ENCODE measurements at places on chromosomes 3 and 15. TPM values are rescaled to one million over a fixed set of nuclear protein-coding genes. Genes with fewer than 3 reads are reported as not detected.

- no peak for DNase-seq
Observed at GRCh38 chr3:186825294-186825821, 17.2 kb upstream of the ADIPOQ start.

GRCh38 chr15:48550822-48551525, 94.5 kb downstream of the FBN1 start:
- no peak for DNase-seq

DNA sequence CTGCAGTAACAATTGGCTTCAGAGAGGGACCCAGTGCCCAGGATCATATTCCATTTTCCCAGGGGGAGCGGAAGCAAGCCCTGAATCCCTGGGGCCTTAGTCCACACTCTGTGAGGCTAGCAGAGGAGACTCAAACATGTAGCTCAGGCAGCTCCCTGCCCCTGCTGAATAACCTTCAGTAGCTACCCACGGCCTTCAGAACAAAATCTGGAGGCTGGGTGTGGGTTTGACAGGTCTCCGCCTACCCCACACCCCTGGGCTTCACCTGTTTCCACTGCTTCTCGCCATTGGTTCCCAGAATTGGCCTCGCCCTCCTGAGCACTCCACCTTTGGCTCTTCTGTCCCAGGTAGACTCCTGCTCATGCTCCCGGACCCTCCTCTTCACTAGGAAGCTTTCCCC, 93.6 kb upstream of the ATP2B2 start:
- DNase-seq, result no peak

Gene ULK3
- 30.6 TPM for total RNA-seq

Gene PROS1
- total RNA-seq, result 12.2 TPM

Measured in frontal cortex (tissue), 4 donors.